ENCODE measurements at places on chromosomes 13 and 19.

DNA sequence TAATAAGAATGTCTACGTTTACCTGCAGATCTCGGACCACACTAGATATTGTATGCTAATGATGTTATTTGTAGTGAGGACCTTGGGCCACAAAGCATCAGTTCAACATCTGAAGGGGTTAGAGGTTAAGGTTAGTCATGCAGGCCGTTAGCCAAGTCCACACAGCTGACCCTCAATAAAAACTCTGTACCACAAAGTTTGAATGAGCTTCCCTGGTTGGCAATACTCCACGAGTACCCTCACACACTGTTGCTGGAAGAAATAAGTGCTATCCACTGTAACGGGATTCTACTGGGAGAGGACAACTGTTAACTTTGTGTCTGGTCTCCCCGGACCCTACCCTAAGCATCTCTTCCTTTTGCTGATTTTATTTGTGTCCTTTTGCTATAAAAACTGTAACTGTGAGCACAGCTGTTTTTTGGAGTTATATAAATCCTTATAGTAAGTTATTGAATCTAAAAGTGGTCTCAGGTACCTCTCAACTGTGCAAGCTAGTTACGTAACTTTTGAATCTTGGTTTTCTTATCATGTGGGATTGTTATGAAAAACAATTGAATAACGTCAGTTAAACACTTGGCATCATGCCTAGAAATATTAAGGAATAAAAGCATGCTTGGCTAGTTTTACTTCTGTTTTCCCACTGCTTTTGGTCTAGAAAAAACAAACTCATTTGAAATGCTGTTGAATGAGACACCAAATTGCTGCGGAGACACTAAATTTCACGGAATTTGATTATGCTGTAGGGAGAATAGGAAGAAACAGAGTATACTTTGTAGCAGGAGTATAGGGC is 181.5 kb downstream of the DNAJC3 start:
- DNase-seq: no peak

DNA sequence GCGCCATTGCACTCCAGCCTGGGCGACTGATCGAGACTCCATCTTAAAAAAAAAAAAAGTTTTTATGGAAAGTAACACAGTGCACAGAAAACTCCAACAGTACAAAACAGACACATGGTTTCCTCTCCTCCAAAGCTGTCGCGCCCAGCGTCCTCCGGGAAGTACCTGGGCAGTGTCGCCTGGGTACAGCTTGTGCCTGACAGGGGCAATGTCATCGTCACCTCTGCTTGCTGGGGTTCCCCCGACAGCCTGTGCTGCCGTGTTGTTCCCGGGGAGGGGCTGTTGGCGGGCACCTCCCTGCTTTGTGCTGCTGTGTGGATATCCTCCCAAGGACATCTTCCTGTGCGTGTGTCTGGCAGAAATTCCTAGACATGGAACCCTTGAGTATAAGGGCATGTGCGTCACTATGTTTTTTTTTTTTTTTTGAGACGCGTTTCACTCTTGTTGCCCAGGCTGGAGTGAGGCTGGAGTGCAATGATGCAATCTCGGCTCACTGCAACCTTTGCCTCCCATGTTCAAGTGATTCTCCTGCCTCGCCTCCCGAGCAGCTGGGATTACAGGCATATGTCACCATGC is 2.4 kb upstream of the F2RL3 start:
- DNase-seq: peak; percentile 87

DNA sequence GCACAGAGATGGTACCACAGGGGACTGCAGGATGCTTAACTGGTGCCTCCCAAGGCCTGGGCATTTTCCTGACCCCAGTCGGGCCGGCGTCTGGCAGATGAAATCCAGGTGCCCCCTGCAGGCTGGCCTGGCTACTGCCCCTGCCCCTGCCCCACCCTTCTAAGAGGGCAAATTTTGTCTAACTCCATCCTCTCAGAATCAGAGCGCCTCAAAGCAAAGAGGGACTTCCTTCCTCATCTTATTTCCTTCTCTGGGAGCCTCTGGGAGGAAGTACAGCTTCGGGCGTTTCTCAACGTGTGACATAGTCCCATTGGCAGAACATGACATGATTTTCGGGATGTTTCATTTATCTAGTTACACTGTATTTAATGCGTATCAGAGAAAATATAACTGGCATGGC is 2.7 kb downstream of the PRKACA start:
- peak; percentile 71 for DNase-seq

- DNase-seq: no peak
Observed at GRCh38 chr19:44512326-44513298, 12.3 kb upstream of the ZNF180 start.

Data from right atrium auricular region (tissue), 2 donors.